Central memory CD8-positive, alpha-beta T cell (primary cell): ENCODE measurements at places on chromosomes 13 and 19.

GRCh38 chr19:47444388-47444821 lies 25.1 kb upstream of the MEIS3 start:
- no peak for DNase-seq
- H3K36me3 ChIP-seq: no peaks in the 10 kb centered on the region
- H3K27ac ChIP-seq: no peak overlapping the region
- H3K4me3 ChIP-seq: peak overlapping the region; percentile 61
- H3K4me1 ChIP-seq: peaks cover 43% of the 10 kb centered on the region
- H3K27me3 ChIP-seq: peaks cover 95% of the 10 kb centered on the region

GRCh38 chr19:38194061-38194701 lies 29.8 kb downstream of the DPF1 start:
- DNase-seq: no peak
- no peak overlapping the region for H3K27ac ChIP-seq
- H3K27me3 ChIP-seq: no peaks in the 10 kb centered on the region

GRCh38 chr13:38849315-38849714 lies 141.3 kb downstream of the STOML3 start:
- no peak for DNase-seq
- H3K36me3 ChIP-seq: no peaks in the 10 kb centered on the region
- H3K4me1 ChIP-seq: no peaks in the 10 kb centered on the region
- no peak overlapping the region for H3K4me3 ChIP-seq

DNA sequence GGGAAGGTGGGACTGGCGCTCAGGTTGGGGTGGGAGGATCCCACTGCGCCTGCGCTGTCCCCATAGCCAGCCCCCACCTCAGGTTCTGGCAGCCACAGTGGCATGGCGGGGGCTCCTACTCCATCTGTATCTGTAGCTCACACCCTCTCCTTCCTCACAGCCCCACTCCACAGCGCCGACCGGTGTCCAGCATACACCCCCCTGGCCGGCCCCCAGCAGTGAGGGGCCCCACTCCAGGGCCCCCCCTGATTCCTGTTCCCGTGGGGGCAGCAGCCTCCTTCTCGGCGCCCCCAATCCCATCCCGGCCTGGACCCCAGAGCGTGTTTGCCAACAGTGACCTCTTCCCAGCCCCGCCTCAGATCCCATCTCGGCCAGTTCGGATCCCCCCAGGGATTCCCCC lies 6.0 kb downstream of the TMED1 start:
- no peak overlapping the region for H3K4me3 ChIP-seq
- no peaks in the 10 kb centered on the region for H3K27me3 ChIP-seq
- no peaks in the 10 kb centered on the region for H3K4me1 ChIP-seq
- peaks cover 59% of the 10 kb centered on the region for H3K36me3 ChIP-seq

DNA sequence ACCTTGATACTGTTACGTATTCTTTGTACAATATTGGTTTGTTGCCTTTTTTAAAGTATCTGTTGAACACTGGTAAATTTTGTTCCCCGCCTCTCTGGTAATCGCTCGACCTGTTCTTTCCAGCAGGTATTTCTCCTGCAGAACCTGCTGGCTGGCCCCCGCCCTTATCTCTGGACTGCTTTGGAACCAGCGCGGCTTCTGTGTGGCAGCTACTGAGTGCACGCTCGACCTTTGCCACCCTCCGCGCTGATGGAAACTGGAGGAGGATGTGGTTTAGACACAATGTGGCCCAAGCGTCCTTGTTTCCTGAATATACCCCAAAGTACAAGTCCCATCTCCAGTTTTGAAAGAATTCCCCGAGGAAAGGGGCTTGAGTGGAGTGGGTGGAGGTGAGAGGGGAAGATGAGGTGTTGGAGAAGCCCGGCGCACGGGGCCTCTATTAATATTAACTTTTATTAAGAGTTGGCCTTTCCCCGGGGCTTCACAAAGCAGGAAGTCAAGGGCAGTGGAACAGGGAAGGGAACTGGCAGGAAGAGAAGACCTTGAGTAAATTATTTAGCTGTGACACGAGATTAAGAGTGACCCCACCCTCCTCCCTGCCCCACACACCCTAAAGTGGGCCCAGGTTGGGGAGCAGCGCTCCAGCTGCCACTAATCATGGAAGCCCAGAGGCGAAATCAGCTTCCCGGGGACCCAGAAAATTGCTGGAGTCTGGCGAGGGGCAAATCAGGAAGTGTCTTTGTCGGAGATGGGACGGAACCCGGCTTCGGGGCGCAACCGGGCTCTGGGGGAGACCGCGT lies 16.0 kb downstream of the CDX2 start:
- peaks cover 66% of the 10 kb centered on the region for H3K27me3 ChIP-seq
- peaks cover 7% of the 10 kb centered on the region for H3K4me1 ChIP-seq
- no peak for DNase-seq
- no peak overlapping the region for H3K27ac ChIP-seq
- H3K4me3 ChIP-seq: peak overlapping the region; percentile 73

DNA sequence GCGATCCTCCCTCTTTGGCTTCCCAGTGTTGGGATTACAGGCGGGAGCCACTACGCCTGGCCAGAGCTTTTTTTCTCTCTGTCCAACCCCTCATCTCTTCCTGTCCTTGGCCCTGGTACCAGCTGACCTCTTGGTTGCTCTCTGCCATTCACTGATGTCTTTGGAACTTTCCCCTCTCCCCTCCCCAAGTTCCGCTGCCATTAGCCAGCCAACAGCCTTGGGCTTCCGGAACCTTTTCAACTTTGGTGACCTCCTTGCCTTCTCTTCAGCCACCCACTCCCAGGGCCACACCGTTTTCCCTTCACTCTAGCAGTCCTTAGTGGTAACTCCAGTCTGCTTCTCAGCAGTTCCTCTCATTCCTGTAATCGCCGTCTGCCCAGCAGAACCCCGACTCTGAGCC lies 4.3 kb downstream of the WTIP start:
- H3K4me1 ChIP-seq: peaks cover 7% of the 10 kb centered on the region
- H3K4me3 ChIP-seq: no peak overlapping the region

GRCh38 chr13:70502944-70503343 lies 394.7 kb upstream of the KLHL1 start:
- no peak overlapping the region for H3K4me3 ChIP-seq
- DNase-seq: no peak
- no peaks in the 10 kb centered on the region for H3K27me3 ChIP-seq
- no peaks in the 10 kb centered on the region for H3K36me3 ChIP-seq
- H3K27ac ChIP-seq: no peak overlapping the region

GRCh38 chr13:51942189-51942588 lies 69.1 kb downstream of the ATP7B start:
- H3K27ac ChIP-seq: no peak overlapping the region
- H3K36me3 ChIP-seq: no peaks in the 10 kb centered on the region
- peak overlapping the region; percentile 28 for H3K4me3 ChIP-seq

- DNase-seq: no peak
- H3K27me3 ChIP-seq: no peaks in the 10 kb centered on the region
- H3K4me1 ChIP-seq: peaks cover 33% of the 10 kb centered on the region
- H3K36me3 ChIP-seq: no peaks in the 10 kb centered on the region
- no peak overlapping the region for H3K27ac ChIP-seq
Observed at GRCh38 chr13:95275322-95276036, 25.8 kb downstream of the ABCC4 start.

- H3K4me3 ChIP-seq: no peak overlapping the region
- H3K27me3 ChIP-seq: no peaks in the 10 kb centered on the region
- H3K27ac ChIP-seq: no peak overlapping the region
- no peak for DNase-seq
- H3K36me3 ChIP-seq: no peaks in the 10 kb centered on the region
Observed at GRCh38 chr13:105200181-105200580, 1335.3 kb downstream of the EFNB2 start.

- peak; percentile 24 for DNase-seq
- peak overlapping the region; percentile 95 for H3K27ac ChIP-seq
- H3K4me3 ChIP-seq: peak overlapping the region; percentile 89
- H3K27me3 ChIP-seq: no peaks in the 10 kb centered on the region
- peaks cover 23% of the 10 kb centered on the region for H3K36me3 ChIP-seq
- peaks cover 44% of the 10 kb centered on the region for H3K4me1 ChIP-seq
Observed at GRCh38 chr19:12721656-12722565, 1.8 kb downstream of the TNPO2 start.

DNA sequence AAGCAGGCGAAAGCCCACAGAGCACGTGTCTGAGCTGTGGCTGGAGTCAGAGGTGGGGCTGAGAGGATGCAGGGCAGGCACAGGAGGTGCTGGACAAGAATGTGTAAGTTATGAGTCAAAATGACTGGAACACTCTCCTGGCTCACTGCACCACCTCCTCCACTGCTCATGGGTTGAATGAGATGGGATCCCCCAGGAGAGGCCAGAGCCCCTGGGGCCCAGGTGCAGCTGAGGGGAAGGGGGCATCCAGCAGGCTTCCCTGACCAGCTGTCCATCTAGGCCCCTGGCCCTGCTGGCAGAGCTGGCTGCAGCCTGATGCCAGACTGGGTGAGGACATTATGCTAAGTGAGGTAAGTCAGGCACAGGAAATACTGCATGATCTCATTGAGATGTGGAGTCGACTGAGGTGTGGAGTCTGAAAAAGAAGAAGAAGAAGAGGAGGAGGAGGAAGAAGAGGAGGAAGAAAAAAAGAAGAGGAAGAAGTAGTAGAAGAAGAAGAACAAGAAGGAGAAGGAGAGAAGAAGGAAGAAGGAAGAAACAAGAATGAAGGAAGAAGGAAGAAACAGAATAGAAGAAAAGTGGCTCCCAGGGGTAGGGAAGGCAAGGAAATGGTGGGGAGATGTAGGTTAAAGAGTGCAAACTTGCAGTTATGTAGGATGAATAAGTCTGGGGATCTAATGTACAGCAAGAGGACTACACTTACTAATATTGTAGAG lies 747.4 kb downstream of the UQCRFS1 start:
- DNase-seq: no peak
- H3K36me3 ChIP-seq: peaks cover 4% of the 10 kb centered on the region
- no peak overlapping the region for H3K27ac ChIP-seq
- no peak overlapping the region for H3K4me3 ChIP-seq
- H3K27me3 ChIP-seq: no peaks in the 10 kb centered on the region

DNA sequence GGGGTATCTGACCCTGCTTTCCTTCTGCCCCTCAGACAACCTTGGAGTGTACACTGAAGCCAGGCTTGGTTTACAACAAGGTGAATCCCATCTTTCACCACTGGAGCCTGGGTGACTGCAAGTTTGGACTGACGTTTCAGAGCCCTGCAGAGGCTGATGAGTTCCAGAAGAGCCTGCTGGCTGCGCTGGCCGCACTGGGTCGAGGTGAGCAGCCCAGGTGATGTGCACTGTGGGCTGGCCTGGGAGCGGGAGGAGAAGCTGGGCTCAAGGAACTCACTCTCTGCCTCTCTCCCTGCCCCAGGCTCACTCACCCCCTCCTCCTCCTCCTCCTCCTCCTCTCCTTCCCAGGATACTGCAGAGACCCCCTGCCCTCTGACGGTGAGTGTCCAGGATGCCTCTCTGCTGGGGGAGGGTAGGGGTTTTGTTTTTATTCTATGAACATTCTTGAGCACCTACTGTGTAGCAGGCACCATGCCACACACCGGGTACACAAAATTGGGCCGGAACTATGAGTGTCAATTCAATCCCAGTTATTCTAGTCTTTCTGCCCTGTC lies 3.5 kb downstream of the SPRED3 start:
- H3K27me3 ChIP-seq: peaks cover 12% of the 10 kb centered on the region
- H3K36me3 ChIP-seq: peaks cover 9% of the 10 kb centered on the region
- H3K4me3 ChIP-seq: no peak overlapping the region
- no peak overlapping the region for H3K27ac ChIP-seq

DNA sequence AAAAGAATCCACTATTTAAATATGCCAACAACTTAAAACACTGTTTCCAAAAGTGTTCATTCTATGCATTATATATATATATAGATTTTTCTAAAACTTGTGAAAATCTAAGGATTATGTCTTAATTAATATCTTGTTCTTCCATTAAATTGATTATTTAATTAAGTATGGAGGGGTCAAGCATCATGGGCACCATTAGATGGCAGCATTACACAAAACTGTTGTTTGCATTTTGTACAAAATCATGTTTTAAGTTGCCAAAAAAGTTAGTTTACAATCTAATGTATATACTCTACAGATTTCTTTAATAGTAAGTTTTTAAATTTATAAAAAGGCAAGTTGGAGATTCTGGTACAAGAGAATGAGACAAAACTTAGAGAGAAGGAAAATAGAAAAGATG lies 213.2 kb upstream of the EDNRB start:
- DNase-seq: no peak
- H3K4me1 ChIP-seq: no peaks in the 10 kb centered on the region
- peaks cover 3% of the 10 kb centered on the region for H3K36me3 ChIP-seq
- H3K27me3 ChIP-seq: peaks cover 41% of the 10 kb centered on the region

DNA sequence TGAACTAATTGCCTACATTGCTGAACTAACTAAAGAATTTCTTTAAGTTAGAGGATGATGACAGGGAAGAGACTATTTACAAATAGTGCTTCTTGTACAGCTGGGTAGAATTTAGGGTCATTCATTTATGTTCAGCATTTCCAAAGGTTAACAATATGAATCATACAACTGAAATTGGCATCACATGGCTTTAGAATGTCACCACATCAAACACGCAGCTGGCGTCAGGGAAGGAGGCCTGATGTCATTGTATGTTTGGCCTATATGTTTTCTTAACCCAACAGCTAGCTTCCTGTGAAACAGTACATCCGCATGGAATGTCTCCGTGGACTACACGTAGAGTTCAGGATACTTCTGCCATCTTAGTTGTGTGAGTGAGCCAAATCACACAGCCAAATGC lies 99.0 kb upstream of the TNFSF11 start:
- no peak overlapping the region for H3K4me3 ChIP-seq
- no peaks in the 10 kb centered on the region for H3K36me3 ChIP-seq
- no peak for DNase-seq
- H3K4me1 ChIP-seq: no peaks in the 10 kb centered on the region
- H3K27ac ChIP-seq: no peak overlapping the region
- no peaks in the 10 kb centered on the region for H3K27me3 ChIP-seq

DNA sequence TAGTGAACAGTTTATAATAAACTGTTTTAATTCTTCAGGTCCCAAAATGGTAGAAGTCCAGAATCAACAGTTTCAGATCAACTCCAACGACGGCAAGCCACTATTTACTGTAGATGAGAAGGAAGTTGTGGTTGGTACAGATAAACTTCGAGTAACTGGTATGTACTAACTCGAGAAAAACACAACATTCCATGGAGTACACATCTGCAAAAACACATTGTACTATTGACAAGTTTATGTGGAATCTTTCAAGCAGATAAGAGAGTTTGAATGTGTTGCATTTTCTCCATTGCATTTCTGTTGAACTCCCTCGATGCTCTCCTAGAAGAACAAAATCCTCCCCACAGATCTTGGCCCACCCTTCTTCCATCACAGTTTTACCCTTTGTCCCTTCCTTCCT lies 98.5 kb downstream of the SGCG start:
- DNase-seq: no peak
- no peaks in the 10 kb centered on the region for H3K36me3 ChIP-seq
- peaks cover 43% of the 10 kb centered on the region for H3K27me3 ChIP-seq
- H3K27ac ChIP-seq: no peak overlapping the region
- H3K4me3 ChIP-seq: no peak overlapping the region
- no peaks in the 10 kb centered on the region for H3K4me1 ChIP-seq

- no peaks in the 10 kb centered on the region for H3K36me3 ChIP-seq
- DNase-seq: no peak
- H3K4me3 ChIP-seq: no peak overlapping the region
- H3K4me1 ChIP-seq: no peaks in the 10 kb centered on the region
Observed at GRCh38 chr13:113403255-113404104, 39.5 kb upstream of the GRTP1 start.
